Activated T-helper 9 cell treated with anti-CD3 and anti-CD28 coated beads, Interleukin-2, amount 50 U/mL, for 16 hours (primary cell): ENCODE measurements at places on chromosomes 2 and 18.

DNA sequence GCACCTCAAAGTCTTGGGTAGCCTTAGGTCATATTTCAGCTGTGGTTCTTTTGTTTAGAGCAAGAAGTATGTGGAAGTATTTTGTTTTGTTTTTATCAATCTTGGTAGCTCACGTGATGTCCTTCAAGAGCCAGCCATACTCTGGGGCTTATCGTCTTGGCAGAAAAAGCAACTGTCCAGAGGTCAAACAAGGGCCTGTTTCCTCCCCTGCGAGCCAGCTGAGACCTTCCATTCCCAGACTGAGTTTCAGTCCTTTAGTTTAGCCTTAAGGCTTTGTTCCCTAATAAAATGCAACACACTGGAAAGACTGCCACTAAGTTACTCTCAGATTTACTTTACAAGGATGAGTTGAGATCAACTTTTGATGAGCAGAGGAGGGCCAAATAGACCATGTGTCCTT lies 63.5 kb downstream of the TXNL1 start:
- no peak for DNase-seq

DNA sequence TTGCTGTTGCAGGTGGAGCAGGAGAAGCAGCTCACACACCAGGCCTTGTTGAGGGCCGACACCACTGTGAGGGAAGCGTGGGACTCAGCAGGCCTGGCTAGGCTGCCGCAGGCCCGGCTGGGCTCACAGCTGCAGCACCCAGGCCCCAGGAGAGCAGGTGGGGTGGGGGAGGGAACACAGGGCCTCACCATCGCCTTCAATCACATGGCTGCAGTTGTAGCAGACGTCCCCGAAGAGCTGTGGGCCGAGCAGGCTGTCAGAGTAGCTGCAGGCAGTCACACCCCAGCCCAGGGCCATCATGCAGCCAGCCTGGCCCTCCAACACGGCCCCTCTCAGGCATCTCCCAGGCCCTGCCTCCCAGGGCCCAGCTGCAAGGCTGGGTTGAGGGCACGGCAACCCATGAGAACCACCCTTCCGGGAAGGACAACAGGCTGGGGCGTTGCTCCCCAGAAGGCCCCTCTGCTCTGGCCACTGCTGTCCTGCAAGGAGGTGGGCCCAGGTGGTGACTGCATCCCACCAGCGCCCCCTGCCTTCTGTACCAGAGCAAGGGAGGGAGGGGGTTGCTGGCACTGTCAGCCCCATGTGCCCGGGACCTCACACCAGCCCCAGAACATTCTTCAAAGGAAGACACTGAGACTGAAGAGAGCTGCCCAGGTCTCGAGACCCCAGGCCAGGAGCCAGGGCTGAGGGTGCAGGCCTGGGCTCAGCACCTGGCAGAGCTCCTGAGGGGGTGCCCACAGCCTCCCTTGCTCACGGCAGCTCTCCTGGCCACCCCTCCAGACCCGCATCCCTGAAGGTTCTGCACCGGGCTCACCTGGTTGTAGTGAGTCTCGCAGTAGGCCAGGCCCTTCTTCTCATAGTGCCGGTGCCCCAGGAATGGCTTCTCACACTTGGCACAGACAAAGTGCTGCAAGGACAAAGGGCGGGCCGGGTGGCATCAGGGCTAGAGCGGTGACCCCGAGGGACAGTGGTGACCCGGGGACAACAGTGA lies 5.6 kb upstream of the GPR17 start:
- no peak for DNase-seq

DNA sequence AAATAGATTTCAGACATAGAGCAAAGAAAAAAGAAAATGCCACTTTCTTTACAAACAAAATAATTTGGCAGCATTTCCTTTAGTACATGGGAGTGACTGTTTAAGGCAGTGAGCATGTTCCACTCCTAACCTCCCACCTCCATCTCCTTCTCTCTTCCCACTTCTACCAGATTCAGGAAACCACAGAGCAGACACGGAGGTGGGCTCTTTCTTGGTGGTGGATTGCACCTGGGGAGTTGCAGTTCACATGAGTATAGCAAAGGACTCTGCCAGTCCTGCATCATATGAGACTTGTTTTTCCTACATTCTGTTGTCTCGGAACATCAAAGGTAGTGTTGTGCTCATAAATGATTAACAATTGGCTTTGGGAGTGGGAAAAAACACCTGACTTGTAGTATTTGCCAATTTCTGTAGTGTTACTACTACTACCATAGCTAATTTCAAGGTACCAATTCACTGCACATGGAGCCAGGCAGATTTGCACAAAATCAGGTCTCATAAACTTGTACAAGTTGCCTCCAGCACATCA lies 137.2 kb downstream of the SPP2 start:
- DNase-seq, result no peak

- DNase-seq, result no peak
These were observed 2.1 kb upstream of the HSBP1L1 start for GRCh38 chr18:79962311-79962710.

DNA sequence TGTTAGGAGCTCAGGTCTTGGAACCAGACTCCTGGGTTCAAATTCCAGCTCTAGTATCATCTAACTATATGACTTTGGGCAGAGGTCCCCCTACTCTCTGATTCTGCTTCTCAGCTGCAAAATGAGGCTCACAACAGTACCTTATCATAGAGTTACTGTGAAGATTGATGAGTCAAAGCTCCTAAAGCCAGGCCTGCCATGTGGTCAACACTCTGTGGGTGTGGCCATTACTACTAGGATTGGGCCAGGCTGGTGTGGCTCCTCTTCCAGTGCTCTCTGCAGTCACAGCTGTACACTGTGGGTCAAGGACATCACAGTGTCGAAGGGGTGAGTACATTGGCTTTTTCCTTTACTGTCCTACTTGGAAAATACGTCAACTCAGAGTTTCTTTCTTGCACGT lies 22.6 kb downstream of the CAPN13 start:
- DNase-seq, result no peak

GRCh38 chr2:197011801-197012641 lies 85.5 kb upstream of the PGAP1 start:
- no peak for DNase-seq

GRCh38 chr2:6224267-6224666 lies 532.1 kb downstream of the SOX11 start:
- no peak for DNase-seq

GRCh38 chr18:37717098-37717497 lies 151.5 kb upstream of the CELF4 start:
- DNase-seq, result no peak

GRCh38 chr2:29921560-29921915 lies at the start of gene ALK:
Gene ALK, minus strand, starts transcription at chr2:29921586. Its CDS starts 927 bp downstream, at chr2:29920659.
- DNase-seq, result peak; percentile 34

DNA sequence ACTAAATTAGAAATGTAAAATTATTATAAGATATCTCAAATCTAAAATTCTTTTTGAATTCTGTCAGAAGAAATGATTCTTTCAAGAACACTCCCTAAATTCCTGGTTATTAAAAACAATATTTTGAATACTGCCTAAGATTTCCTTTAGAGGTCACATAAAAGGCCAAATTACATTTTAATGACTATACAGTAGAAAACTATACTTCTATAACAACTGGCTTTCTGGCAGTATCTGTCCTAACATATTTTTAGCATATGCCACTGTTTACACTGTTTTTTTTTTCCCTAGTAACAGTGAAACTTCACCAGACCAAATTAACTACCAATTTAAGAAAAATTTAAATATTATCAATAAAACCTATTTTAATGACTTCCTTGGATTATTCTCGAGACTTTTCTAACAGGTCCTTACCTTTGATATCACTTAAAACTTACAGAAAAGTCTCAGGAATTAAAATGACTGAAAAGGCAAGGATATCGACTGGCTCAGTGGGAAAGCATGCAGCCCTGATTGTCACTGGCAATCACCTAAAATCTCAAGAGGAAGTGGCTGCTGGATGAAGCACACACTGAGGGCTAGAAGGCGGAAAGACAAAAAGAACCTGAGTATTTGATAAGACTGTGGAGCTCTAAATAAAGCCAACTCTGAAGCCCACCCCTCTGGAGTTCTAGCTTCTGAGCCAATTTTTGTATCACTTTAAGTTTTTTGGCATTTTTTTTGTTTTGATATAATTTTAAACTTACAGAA lies 59.6 kb downstream of the SPIRE1 start:
- DNase-seq, result no peak

- no peak for DNase-seq
These were observed 124.3 kb upstream of the CYP26B1 start for GRCh38 chr2:72271766-72272641.

DNA sequence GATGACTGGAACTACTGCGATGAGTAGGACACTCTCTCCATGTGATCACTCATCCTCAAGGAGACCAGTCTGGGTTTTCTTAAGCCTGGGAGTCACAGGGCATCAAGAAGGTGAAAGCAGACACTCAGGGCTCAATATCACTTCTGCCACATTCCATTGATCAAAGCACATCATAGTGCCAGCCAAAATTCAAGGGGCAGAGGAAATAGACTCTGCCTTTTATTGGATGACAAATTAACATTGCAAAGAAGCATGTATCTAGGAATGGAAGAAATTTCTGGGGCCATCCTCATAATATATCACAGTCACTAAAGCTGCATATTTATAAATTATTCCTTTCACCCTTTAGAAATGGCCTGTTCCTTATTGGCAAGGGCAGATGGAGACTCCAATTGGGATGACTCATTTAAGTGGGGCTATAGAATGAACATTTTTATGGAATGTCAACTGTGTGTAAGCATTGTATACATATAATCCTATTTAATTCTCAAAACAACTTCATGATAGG lies 114.8 kb upstream of the CDC42EP3 start:
- DNase-seq, result no peak

DNA sequence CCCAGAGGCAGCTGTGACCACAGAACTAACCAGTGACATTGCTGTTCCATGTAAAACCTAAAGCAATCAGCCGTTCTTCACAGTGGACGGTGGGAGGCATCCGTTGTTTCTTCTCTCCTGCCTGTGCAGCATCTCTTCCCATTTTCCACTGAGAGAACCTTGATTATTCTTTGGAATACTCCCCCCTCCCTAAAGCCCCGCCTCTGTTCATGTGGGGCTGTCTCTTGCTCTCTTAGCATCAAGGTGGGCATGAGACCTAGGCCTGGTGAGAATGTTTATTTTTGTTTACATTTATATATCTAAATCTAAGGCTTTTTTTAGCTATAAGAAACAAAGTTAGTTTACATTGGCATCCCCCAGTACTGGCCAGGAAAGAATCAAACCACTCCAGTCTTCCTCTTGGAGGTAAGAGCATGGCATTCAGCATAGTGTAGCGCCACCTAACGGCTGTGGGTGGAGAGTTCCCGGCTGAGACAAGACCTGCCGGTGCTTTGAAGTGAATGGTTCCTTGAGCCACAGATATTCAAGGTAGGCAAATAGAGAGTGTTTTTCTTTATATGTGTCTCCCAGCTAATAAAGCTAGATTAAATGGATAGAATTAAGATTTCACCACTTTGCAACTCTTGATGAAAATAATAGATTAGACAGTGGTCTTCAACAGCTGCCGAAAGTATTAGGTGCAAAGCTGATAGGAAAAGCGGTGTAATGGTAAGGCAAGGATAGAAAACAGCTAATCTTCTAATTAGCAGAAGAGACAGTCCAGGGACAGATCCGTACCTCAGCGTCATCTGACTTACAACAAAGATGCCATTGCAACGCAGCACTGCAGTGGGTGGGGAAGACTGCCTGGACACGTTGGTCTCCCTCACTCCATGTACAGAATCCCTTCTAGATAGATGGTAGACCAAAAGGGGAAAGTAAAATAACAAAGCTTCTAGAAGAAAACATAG lies 219.6 kb upstream of the RAB12 start:
- no peak for DNase-seq

GRCh38 chr2:86412007-86412406 lies 29.2 kb upstream of the KDM3A start:
- DNase-seq, result no peak

- no peak for DNase-seq
These were observed 40.9 kb downstream of the SCTR start for GRCh38 chr2:119483395-119483753.

- DNase-seq, result peak; percentile 6
These were observed 249.9 kb downstream of the PLCL1 start for GRCh38 chr2:198054299-198054698.

DNA sequence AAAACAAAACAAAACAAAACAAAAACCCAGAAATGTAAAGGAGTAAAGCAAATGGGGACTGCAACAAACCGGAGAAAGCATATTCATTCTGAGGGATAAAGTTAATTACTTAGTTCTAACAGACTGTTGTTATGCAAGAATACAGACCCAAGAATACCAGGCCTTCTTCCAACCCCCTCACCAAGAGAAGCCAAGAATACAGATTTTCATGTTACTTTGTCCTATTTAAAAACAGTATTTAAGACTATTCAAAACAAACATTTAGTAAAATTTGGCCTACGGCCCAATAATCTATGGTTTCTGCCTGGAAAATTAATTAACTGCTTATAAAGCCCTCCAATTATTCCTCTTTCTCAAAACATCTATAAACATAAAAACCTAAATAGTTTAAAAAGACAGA lies 91.4 kb downstream of the USP34 start:
- DNase-seq, result no peak

DNA sequence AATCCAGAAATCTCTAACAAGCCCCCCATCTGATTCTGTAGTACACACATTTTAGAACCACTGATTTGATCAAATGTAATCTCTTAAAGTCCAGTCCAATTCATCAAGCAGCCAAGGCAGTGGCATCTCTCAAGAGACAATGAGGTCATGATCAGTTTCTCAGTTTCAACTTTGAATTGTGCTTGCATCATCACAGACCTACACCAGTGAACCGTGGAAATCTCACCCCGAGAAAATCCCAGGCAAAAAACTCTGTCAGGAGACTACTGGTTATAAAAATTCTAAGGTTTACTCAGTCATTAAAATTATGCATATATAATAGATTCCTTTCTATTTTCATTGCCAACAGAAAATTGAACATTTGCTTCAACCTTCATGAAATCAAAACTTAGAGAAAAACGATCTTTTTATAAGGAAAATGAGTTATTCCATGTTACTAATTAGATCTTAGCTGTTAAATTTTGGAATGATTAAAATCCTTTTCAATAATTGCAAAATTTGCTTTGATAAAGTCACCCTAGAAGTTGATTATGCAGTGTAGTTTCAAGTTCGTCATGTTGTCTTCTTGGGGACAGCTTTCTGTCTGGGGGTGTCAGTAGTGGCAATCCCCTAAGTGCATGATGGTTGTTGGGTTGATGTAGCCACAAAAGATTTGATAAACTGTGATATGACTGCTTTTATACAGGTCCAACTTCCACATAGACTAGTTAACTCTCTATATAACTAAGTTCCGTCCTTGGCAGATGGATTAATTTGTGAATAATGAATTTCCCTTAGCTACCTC lies 235.0 kb downstream of the CAMKMT start:
- DNase-seq, result no peak

- no peak for DNase-seq
These were observed 545.5 kb downstream of the CBLN2 start for GRCh38 chr18:71998547-71999097.

- DNase-seq, result no peak
These were observed 3.4 kb downstream of the C2orf80 start for GRCh38 chr2:208186465-208186864.

- no peak for DNase-seq
These were observed 103.0 kb downstream of the HNRNPLL start for GRCh38 chr2:38499548-38500282.
